Stimulated activated CD8-positive, alpha-beta memory T cell treated with anti-CD3 and anti-CD28 coated beads, Interleukin-12 subunit alpha, Interleukin-12 subunit beta, amount 100 ng/mL, for 4 hours (primary cell): ENCODE measurements at places on chromosomes 11 and 22.

DNA sequence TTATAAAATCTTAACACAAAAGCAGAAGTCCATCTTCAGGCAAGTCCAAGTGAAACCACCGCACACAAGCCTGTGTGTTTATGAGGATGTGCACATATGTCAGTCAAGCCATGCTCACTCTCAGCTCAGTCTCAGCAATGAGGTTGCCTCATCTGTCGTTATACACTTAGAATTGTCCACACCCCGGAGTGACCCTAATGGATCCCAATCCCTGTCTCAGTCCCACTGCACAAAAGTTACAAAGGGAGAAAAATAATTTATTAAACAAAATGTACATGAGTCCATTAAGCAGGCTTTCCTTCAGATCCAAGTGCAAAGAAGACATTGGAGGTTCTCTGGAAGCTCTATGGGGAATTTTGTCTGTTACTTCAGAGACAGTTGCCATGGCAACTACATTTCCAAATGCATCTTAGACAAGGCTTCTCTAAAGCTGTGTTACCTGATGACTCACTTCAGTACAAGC is 24.4 kb downstream of the OR8B12 start:
- no peak for DNase-seq

DNA sequence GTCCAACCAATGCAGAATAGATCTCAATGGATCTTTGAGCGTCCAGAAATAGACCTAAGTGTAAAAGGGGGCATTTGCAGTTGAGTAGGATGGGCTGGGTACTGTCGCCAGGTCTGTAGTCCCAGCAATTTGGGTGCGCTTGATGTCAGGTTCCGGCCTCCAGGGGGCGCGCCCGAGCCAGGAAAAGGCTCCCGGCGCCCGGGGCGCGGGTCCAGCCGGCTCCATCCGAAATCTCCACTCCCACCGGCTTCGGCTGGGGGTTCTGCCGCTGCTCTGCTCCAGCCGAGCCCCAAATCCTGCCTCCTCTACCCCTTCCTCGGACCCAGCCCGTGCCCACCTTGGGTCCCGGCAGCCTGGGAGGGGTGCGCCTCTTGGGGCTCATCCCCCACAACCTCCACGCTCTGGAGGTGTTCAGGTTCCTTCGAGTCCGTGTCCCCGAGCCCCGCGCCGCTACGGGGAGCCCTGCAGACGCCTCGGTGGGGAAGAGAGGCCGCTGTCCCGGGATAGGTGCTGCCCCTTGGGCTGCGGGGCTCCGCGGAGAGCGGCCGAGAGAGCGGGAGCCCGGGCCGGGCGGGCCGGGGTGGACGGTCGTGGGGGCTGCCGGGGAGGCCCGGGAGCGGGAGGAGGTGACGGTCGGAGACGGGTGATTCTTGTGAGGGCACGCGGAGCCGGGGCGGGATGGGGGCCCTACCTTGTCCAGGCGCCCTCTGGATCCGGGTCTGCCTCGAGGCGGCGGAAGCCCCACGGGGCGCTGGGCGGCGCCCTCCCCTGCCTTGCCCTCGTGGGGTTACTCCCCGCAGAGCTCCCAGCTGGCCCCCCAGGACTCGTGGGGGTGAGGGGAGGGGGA is 13.0 kb upstream of the CYB5R3 start:
- DNase-seq: peak; percentile 61

DNA sequence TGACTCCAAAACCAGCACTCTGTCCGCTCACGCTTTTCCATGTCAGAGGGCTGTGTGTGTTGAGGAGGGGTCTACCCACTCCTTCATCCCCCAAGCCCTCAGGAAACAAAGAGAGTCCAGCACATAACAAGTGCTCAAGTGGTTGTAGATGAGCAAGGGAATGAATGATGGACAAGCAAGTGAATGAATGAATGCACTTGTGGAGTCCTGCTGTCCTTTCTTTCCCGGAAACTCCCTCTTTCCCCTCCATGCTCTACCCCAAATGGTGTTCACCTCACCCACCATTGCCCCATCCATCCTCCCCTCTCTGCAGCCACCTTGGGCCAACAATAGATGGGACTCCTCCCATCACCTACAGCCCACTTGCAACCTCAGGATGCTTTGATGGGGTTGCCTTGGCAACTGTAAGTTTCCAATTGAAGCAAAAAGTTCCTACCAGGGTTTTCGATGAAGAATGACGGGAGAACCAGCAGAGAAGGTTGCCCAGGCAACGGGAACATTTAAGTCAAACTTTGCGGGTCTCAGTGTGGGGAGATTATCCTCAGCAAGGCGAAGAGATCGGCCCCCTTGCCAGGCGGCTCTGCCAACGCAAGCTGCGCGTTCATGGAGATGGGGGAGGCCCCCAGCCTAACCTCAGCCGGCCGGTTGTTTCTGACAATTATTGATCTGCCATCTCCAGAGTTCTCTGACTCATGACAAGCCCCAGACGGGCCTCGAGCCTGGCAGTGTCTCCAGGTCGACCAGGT is 51.1 kb downstream of the MCM5 start:
- DNase-seq: no peak

DNA sequence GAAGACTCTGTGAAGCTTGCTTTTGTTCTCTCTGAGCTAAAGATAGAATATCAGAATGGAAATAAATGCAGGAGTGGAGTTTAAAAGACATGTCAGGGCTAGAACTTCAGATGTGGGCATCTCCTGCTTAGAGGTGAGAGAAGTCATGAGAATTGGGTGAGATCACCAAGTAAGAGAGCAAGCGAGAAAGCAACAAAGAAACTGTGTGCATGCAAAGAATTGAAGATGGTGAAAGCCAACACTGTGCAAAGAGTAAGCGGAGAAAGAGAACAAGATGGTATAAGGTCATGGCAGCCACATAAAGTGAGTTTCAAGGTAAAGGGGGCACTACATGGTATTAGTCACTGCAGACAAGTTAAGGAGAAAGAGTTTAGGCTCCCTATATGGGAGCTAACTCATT is 57.3 kb upstream of the SCUBE2 start:
- no peak for DNase-seq

DNA sequence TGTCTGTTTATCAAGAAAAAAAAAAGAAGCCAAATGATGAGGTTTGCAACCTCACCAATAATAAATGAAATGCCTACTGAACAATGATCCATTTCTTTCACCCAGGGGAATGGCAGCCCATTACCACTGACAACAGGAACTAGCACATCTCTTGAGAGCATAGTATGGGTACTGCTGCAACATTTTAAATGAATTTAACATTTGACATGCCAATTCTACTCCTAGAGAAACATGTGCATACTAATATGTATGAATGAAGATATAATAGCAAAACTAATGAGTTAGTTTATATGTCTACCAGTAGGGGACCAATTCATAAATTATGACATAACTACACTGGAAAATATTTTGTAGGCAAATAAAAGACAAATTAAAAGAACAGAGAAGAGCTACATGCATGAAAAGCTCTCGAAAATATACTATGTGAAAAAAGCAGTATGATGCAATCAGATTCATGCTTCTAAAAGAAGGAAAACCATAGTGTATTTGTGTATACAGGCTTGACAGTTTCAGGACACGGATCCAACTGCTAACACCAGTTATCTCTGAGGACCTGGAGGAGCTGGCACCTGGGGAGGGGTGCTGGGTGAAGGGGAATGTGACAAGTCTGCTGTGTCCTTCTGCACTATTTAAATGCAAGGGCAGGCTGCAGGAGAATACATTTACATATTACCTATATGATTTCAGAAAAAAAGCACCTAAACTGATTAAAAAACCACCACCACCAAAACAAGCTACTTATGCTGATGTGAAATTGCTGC is 6.9 kb downstream of the SMCO4 start:
- DNase-seq: no peak

DNA sequence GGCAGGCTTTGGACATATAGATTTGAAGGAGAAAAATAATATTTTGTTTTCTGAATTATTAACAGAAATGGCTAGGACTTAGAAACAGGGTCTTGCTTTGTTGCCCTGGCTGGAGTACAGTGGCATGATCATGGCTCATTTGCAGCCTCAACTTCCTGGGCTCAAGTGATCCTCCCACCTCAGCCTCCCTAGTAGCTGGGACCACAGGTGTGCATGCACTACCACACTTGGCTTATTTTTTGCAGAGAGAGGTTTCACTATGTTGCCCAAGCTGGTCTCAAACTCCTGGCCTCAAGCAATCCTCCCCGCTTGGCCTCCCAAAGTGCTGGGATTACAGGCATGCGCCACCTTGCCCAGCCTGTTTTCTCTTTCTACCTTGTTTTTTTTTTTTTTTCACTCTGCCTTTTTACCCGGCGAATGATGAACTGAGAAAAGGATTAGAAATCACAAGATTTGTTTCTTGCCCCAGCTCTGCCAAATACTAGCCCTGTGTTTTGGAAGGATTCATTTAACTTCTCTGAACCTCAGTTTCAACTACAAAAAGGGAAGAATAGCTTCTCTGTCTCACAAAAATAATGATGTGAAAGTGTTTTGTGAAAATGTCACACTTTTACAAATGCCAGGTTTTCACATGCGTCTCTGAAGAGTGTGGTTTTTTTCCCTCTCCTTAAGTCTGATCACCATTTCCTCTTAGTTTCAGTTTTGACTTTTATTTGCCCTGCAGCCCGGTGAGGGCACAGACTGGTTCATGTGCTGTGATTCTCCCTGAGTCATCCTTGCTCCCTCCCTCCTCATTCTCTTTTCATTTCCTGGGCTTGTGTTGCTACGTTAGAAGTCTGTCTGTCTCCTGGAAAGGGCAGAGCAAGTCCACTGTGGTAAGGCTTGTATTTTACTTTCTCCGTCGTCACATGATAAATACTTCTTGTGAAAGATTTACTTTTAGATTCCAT is 67.7 kb downstream of the BCL2L13 start:
- DNase-seq: no peak

GRCh38 chr11:57758174-57758573 is 3.4 kb upstream of the CTNND1 start:
- no peak for DNase-seq

- DNase-seq: no peak
These were observed 1.9 kb downstream of the LRP4 start for GRCh38 chr11:46916286-46917108.

- no peak for DNase-seq
These were observed 14.8 kb downstream of the PIWIL4 start for GRCh38 chr11:94581926-94582325.

- no peak for DNase-seq
These were observed 41.2 kb downstream of the SYT9 start for GRCh38 chr11:7292922-7293321.

DNA sequence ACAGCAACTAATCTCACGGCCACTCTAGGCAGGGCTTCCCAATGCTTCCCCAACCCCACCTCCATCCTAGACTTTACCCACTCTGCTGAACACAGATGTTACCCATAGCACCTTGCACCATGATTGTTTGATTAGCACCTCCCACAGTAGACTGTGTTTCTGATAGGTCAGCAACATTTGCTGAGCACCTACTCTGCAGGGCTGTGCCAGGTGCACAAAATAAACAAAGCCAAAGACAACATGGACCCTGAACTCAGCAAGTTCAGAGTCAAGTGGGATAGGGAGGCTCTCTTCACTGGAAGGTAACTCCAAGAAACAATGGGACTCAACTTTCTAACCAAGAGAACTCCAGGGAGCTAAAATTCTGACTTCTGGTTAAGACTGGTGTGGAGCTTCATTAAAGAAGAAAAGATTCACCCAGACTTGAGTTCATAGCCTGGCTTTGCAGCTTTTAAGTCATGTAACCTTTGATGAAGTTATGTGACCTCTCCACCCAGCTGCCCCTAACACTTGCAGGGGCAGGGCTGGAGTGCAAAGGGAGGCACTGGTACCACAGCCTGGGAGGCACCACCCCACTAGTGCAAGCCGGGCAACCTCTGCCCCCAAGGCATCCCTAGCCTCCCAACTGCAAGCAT is 6.7 kb upstream of the RTN4RL2 start:
- DNase-seq: no peak

DNA sequence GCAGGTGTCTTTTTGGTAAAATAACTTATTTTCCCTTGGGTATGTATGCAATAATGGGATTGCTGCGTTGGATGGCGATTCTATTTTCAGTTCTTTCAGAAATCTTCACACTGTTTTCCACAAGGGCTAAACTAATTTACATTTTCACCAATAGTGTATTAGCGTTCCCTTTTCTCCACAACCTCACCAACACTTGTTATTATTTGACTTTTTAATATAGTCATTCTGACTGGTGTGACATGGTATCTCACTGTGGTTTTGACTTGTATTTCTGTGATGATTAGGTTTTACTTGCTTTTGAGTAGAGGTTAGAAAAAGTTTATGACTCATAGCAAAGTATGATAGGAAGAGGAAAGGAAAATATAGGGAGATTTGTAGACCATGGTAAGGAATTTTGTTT is 92.3 kb downstream of the DLG2 start:
- no peak for DNase-seq

- no peak for DNase-seq
These were observed 31.1 kb downstream of the ZC3H7B start for GRCh38 chr22:41332217-41332939.

DNA sequence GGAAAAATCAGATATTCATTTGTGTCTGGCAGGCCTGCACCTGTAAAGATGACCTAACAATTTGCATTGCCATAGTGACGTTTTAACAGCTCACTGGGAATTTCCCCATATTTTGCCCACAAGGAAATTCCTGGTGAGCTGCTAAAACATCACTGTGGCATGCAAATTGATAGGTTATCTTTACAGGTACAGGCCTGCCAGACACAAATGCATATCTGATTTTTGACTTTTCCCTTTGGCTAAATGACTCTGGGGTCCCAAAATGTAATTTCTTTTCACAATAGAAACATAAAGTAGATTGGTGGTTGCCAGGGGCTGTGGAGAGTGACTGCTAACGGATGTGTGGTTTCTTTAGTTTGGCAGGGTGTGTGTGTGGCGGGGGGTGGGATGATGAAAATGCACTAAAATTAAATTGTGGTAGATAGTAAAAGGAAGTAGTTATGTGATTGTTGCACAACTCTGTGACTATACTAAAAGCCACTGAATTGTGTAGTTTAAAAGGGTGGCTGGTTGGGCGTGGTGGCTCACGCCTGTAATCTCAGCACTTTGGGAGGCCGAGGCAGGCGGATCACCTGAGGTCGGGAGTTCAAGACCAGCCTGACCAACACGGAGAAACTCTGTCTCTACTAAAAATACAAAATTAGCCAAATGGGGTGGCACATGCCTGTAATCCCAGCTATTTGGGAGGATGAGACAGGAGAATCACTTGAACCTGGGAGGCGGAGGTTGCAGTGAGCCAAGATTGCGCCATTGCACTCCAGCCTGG is 18.5 kb upstream of the FEZ1 start:
- DNase-seq: peak; percentile 44

GRCh38 chr11:76225122-76225611 is 18.9 kb upstream of the WNT11 start:
- no peak for DNase-seq

GRCh38 chr11:41267451-41267850 is 192.0 kb downstream of the LRRC4C start:
- no peak for DNase-seq
